ENCODE measurements at places on chromosomes 1 and 21. TPM values are rescaled to one million over a fixed set of nuclear protein-coding genes. Genes with fewer than 3 reads are reported as not detected.

DNA sequence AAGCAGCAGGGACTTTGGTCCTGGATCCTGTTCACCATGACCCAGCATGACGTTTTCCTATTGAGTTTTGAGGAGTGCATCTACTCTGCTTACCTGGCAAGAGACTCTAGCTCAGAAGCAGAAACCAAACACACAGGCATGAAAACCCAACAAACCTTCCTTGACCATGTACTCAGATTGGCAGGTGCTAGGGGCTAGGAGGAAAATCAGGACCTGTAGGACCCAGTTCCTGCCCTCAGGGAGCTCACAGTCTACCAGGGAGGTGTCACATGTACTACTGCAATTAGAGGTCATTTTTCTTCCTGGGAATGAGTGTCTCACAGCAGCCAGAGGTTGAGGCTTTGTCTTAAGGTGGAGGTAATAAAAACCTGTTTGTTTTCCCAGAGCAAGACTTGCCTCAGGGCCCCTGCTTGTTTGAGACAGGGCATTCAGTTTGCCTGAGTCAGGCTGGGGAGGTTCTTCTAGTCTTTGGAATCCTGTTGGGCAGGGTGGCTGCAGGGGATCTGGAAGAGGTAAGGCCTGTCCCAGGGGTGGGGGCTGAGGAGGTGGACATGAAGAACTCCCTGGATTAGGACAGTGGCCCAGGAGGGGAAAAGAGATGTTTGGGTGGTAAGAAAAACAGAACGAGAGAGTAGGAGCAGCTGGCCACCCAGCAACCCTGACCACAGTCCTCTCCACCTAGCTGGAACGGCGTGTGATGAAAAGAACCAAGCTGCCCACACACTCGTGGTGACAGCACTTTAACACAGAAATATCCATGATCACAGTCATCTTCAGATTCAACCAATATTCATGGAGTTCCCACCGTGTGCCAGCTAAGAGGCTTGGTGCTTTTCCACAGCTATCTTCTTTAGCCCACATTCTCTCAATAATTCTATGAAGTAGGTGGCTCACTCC, 30.8 kb downstream of the IER5 start:
- H3K27me3 ChIP-seq = no peaks in the 10 kb centered on the region
- H3K4me1 ChIP-seq = peaks cover 2% of the 10 kb centered on the region

DNA sequence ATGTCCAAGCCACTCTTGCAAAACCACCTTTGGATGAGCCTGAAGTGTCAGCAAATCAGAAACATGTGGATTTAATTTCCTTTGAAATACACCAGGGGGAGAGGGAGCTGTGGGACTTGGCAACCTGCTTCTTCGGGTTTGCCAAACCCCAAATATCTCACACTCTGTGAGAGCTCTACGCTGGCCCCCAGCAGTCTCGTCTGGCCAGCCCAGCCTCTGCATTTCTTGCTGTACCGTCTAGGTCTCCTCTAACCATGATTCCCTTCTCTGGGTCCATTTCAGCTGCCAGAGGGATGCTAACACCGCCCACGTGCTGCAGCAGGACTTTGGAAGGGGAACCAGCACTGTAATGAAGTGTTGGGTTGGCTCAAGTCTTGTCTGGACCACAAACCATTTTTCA, 114.6 kb downstream of the MRPS6 start:
- no peaks in the 10 kb centered on the region for H3K27me3 ChIP-seq
- H3K4me3 ChIP-seq = no peak overlapping the region
- no peak overlapping the region for H3K27ac ChIP-seq
- H3K4me1 ChIP-seq = peaks cover 27% of the 10 kb centered on the region

The LHX8 gene
- not detected for total RNA-seq

DNA sequence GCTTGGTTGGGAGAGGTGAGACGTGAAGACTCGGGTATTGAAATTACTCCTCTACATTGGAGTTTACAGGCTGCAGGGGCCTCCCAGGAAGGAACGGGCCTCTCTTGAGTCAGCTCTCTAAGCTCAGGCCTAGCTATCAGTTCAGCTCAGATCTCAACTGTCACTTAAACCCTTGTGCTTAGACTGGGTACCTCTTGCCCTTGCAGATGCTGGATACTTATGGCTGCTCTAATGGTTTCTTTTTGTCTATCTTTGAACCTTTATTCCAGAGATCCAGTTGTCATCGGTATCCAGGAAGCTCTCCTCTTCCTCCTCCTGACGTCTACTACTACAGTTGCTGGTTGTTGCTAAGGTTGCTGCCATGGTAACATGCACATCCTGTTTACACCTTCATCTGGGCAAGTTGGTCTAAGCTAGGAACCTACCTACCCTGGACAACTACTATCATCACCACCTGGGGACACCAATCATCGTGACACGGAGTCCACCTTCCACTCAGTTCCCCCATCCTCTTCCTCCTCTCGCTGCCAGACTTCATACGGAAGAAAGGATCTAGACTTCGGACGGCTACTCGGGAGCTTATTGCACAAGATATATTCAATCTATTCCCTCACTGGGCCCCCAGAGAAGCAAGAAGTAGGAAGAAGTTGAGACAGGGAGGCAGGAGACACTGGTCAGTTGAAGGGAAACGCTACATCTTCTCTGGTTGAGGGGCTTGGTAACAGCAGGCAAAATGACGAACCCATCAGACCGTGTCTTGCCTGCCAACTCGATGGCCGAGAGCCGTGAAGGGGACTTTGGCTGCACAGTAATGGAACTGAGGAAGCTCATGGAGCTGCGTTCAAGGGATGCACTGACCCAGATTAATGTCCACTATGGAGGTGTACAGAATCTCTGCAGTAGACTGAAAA, 56.1 kb downstream of the ATP2B4 start:
- peaks cover 31% of the 10 kb centered on the region for H3K4me1 ChIP-seq
- peak overlapping the region; percentile 47 for H3K4me3 ChIP-seq
- peaks cover 7% of the 10 kb centered on the region for H3K36me3 ChIP-seq
- H3K27ac ChIP-seq = peak overlapping the region; percentile 81
- no peaks in the 10 kb centered on the region for H3K27me3 ChIP-seq

DNA sequence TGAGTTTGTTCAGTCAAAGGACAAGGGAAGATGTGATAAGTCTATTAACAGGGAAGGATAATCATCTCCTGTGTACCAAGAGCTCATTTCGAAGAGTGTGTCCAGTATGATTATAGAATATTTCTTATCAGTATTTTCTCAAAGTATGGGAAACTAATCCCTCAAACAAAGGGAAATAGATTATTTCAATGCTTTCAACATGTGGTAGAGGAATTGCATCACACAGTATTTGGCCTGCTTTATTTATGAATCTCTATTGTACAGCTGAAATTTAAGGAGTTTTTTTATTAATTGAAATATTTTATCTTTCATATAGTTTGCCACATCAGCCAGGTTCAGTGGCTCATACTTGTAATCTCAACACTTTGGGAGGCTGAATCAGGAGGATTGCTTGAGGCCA, 151.0 kb downstream of the CLEC20A start:
- no peak overlapping the region for H3K4me3 ChIP-seq
- no peak for DNase-seq
- no peaks in the 10 kb centered on the region for H3K4me1 ChIP-seq
- H3K27me3 ChIP-seq = peaks cover 2% of the 10 kb centered on the region
- no peaks in the 10 kb centered on the region for H3K36me3 ChIP-seq

GRCh38 chr21:46667741-46668380, 32.4 kb downstream of the PRMT2 start:
- peak; percentile 45 for DNase-seq
- H3K27ac ChIP-seq = no peak overlapping the region
- H3K4me1 ChIP-seq = peaks cover 11% of the 10 kb centered on the region
- H3K36me3 ChIP-seq = peaks cover 6% of the 10 kb centered on the region
- H3K27me3 ChIP-seq = no peaks in the 10 kb centered on the region

DNA sequence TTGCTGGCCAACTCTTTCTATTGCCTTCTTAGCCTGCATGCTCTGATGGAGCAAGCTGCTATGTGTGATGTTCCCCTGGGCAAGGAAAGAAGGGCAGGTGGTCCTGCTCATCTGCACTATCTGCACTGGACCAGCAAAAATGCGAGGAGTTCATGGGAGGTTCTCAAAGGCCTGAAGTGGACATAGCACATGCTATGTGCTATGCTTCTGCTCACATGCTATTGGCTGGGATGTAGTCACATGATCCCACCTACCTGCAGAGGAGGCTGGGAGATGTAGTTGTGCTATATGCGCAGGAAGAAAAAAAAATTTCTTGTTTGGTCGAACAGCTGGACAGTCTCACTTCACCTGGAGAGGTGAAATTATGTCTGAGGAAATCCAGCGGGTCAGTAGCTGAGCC, 587.7 kb downstream of the MATN1 start:
- no peak overlapping the region for H3K27ac ChIP-seq
- no peaks in the 10 kb centered on the region for H3K36me3 ChIP-seq
- no peak overlapping the region for H3K4me3 ChIP-seq
- no peak for DNase-seq
- H3K4me1 ChIP-seq = no peaks in the 10 kb centered on the region

DNA sequence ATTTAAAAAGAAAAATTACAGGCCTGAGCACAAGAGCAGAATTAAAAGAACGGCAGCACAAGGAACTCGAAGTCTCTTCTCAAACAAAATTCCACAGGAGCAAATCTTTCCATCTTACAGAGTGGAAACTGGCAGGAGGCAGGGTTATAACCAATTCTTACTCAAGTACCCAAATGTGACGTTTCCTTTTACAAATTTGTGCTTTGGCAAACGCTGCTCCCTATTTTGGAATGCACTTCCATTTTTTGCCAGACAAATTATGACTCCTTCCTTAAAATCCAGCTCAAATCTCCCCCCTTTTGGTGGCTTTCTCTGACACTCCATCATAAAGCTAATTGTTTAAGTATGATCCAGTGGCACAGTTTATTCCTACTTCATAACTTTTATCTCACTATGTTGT, 7.8 kb downstream of the ERI3 start:
- H3K36me3 ChIP-seq = peaks cover 3% of the 10 kb centered on the region
- H3K27me3 ChIP-seq = no peaks in the 10 kb centered on the region
- H3K4me1 ChIP-seq = peaks cover 22% of the 10 kb centered on the region
- H3K27ac ChIP-seq = no peak overlapping the region

The IPO13 gene
- total RNA-seq = 16.5 TPM

The CFHR4 gene
- not detected for total RNA-seq

Data from activated CD8-positive, alpha-beta T cell treated with anti-CD3 and anti-CD28 coated beads for 36 hours (primary cell).